ENCODE measurements at places on chromosomes 11 and 22. TPM values are rescaled to one million over a fixed set of nuclear protein-coding genes. Genes with fewer than 3 reads are reported as not detected.

GRCh38 chr11:68798221-68798813 is 43.4 kb downstream of the CPT1A start:
- DNase-seq: peak; percentile 57
- H3K27me3 ChIP-seq: no peaks in the 10 kb centered on the region
- no peaks in the 10 kb centered on the region for H3K4me1 ChIP-seq
- no peak overlapping the region for H3K4me3 ChIP-seq
- no peak overlapping the region for H3K27ac ChIP-seq
- peaks cover 24% of the 10 kb centered on the region for H3K36me3 ChIP-seq

Gene METTL15
- total RNA-seq: 14.7 TPM

- no peak overlapping the region for H3K27ac ChIP-seq
- no peak for DNase-seq
- H3K36me3 ChIP-seq: no peaks in the 10 kb centered on the region
- H3K4me3 ChIP-seq: no peak overlapping the region
These were observed 17.6 kb downstream of the GDPD5 start for GRCh38 chr11:75508051-75508561.

GRCh38 chr11:12245549-12246016 is 131.8 kb upstream of the PARVA start:
- no peaks in the 10 kb centered on the region for H3K27me3 ChIP-seq
- no peaks in the 10 kb centered on the region for H3K4me1 ChIP-seq
- H3K4me3 ChIP-seq: no peak overlapping the region
- no peak overlapping the region for H3K27ac ChIP-seq
- H3K36me3 ChIP-seq: peaks cover 4% of the 10 kb centered on the region
- DNase-seq: no peak

Gene PVALB
- total RNA-seq: 2.1 TPM

DNA sequence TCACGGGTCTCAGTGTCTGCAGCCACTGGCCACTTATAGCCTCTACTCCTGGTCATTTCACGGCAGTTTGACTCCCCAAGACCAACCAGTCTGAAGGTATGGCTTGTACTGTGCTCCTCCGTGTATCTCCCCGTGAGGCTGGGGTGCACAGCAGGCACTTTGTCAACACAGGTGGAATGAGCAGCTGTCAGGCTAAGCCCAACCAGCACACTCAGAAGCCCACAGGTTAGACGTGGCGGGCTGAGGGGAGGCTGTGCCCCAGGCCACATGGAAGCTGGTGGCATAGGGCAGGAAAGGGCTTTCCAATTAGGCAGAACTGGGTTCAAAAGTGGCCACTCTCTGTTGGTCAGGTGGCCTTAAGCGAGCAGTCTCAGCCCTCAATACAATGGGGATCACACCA is 7.0 kb downstream of the TP53I11 start:
- H3K27me3 ChIP-seq: no peaks in the 10 kb centered on the region
- no peak overlapping the region for H3K4me3 ChIP-seq
- no peak overlapping the region for H3K27ac ChIP-seq
- no peak for DNase-seq
- H3K36me3 ChIP-seq: no peaks in the 10 kb centered on the region
- no peaks in the 10 kb centered on the region for H3K4me1 ChIP-seq

Data from kidney (tissue), 22 donors.